ENCODE measurements at places on chromosomes 1 and 21.
A peak's percentile ranks its signal among the peaks of the same experiment; 100 is the strongest.

DNA sequence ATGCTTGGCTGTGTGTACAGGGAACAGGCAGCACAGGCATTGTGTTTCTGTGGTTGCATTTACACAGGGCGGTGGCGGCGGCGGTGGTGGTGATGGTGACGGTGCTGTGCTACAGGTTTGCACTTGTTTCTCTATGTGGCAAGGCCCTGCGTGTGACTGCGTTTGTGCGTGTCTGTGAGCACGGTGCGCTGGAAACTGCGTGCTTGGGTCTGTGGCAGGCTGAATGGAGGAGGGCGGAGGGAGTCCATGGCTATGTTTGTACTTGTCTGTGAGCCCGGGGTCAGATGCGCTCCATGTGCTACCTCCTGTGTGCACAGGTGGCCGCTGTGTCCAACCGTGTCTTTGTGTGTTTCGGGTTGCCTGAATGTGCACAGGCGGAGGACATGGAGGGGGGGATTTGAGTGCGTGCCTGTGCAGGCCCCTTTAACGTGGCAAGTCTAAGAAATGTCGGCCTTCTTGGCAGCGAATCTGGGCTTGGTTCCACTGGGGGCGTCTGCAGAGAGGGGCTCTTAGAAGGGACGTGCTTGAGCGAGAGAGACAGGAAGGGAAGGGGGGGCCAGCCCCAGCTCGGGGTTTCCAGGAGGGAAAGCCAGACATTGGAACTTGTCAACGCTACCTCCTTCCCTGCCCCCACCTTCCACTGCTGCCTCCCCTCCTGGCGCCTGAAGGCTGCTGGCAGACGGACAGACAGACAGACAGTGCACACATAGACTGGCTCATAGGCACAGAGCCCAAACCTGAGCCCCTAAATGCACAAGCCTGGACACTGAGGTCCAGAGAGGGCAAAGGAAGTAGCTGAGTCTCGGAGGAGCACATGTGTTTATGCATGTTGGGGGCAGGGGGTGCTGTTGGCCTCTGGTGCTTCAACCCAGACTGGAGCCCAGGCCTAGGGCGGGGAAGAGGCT is 32.7 kb upstream of the WASF2 start:
- DNase-seq: peak; percentile 84

DNA sequence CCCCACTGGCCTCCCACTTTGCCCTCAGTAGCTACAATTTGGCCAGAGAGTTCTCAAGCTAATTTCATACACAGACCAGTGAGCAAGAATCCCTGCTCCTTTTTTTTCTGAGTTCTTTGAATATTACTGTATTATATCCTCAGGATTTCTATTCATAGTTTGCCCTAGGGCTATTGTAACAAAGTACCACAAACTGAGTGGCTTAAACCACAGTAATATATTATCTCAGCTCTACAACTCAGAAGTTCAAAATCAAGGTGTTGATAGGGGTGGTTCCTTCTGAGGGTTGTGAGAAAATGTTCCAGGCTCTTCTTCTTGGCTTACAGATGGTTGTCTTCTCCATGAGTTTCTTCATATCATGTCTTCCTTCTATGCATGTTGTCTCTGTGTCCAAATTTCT is 289.4 kb upstream of the ESRRG start:
- no peak for DNase-seq

DNA sequence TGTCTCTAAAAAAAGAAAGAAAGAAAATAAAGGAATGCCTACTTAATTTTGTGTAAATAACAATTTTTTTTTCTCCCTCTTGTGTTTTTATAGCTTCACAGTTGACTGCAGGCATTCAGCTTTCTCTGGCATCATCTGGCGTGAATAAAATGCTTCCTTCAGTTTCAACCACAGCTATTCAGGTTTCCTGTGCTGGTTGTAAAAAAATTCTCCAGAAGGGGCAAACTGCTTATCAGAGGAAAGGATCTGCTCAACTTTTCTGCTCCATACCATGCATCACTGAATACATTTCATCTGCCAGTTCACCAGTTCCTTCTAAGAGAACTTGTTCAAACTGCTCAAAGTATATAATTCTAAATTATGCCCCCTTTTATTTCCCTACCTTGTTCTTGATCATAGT is 18.0 kb downstream of the ZMYM1 start:
- DNase-seq: no peak

- no peak for DNase-seq
These were observed 121.2 kb upstream of the SGIP1 start for GRCh38 chr1:66412704-66413103.

- no peak for DNase-seq
These were observed 42.3 kb upstream of the SYT14 start for GRCh38 chr1:209895709-209896108.

DNA sequence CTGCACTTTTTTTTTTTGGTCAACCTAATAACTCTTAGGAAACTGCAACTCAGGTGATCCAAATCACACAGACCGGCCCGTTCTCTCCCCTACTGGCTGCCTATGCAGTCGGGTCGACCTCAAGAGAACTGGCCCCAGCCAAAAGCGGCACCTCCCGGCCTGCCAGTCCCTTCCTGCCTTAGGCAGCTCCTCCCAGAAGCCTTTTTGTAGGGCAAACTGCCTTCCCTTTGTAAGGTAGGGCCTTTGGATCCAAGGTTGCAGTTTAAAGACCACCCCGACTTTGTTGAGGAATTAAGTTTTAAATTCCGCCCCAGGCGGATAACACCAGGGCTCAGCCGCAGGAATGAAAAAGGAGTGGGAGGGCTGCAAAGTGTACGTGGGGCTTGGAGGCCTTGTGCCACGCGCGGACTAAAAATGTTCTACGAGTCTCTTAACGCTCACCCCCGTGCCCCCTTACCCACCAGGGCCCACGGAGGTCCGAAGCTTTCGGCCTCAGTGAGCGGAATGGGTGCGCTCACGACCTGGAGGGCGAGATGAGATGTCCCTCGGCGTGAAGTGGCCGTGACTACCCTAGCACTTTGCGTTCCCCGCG is 642 bp upstream of the ST3GAL3 start:
- DNase-seq: no peak

- DNase-seq: no peak
These were observed 1.5 kb upstream of the UQCRHL start for GRCh38 chr1:15808955-15809354.

Measured in NCI-H146 (cell line).